Activated T-cell treated with anti-CD3 and anti-CD28 coated beads, Interleukin-2, amount 50 U/mL, for 24 hours (primary cell): ENCODE measurements at places on chromosomes 12 and 14.

DNA sequence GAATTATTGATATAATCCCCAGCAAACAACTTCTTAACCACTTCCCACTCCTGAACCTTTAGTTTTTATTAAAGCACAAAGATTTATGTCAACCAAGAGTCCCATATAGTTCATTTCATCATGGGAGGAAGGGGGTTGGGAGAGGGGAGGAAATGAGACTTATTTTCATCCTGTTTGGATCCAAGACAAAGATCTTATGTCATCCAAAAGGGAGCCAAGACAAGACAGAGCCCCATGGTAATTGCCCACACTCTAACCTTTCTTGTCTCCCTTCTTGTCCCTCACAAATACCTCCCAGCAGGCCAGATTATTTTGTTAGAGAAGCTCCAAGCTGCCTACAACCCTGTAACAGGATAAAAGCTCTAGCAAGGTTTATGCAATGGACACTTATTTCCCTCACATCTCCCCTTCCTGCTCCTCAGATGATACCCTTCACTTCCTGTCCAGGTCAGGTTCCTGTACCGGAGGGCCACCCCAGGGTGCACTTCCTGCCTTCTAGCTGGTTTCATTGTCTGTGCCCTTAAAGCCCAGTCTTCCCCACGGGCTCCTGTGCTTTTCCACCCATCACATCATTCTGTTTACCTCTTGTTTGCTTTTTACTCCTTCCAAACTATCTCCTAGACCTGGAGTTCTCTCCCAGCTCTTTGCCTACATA lies 123.7 kb upstream of the MDM1 start:
- no peak for DNase-seq

GRCh38 chr12:13194401-13195110 lies 2.0 kb upstream of the EMP1 start:
- no peak for DNase-seq

DNA sequence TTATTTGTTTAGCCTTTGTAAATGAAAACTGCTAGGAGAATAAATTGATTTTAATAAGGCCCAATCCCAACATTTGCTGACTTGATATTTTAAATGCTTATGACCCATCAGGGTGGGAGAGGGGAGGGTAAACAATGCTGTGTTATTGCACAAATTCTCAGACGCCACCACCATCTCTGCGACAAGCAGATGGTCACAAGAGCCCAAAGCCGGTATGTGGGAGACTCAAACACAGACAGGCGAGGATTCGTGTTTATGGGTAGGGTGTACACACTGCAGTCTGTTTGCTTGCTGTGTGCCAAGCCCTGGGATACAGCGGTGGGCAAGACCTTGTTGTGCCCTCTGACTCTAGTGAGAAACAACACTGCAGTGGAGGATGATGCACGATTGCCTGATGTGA lies 39.2 kb upstream of the PWP1 start:
- DNase-seq = no peak

DNA sequence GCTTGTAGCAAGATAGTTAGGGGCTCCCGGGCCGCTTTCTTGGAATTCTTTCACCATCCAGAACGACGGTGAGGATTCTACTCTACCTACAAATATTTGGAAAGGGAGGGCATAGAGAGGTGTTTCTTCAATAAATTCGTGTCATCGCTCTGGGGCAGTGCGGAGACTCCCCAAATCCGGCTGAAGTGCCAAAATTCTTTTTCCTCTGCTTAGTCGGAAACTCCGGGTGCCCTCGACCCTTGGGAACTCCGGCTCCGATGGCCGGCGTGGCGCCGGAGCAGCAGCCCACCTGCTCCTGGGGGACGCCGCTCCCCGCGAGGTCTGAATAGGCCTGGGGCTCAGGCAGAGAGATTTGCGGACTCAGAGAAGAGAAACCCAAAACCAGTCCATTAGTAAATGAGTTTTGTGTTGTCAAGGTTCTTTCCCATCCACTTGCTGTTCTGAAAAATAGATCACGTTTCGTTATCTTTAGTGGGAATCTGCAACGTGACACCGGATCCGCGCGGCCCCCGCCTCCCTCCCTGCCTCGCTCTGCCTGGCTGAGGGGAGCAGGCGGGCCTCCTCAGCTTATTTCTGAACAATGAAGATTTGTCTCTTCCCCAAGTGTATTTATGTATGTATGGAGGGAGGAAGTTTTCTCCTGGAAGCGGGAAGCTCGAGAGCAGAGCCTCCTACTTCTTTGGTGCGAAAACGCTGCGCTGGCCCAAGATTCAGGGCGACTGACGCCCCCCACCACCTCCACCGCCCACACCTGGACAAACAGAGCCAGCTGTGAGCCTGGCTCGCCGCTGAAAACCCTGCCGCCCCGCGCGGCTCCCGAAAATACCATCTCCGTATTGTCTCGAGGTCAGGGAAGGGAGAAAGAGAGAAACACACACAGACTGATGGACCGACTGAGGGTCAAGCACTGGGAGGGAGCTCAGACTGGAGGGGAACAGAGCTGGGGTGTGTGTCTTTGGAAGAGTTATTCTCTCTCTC lies 3.7 kb upstream of the SIX1 start:
- no peak for DNase-seq

GRCh38 chr14:57390806-57391516 lies 575 bp downstream of the NAA30 start:
- peak; percentile 70 for DNase-seq

- DNase-seq = no peak
Measured at GRCh38 chr14:60738843-60739508, 4.4 kb downstream of the MNAT1 start.

- no peak for DNase-seq
Measured at GRCh38 chr12:51829011-51829481, 19.5 kb downstream of the FIGNL2 start.

DNA sequence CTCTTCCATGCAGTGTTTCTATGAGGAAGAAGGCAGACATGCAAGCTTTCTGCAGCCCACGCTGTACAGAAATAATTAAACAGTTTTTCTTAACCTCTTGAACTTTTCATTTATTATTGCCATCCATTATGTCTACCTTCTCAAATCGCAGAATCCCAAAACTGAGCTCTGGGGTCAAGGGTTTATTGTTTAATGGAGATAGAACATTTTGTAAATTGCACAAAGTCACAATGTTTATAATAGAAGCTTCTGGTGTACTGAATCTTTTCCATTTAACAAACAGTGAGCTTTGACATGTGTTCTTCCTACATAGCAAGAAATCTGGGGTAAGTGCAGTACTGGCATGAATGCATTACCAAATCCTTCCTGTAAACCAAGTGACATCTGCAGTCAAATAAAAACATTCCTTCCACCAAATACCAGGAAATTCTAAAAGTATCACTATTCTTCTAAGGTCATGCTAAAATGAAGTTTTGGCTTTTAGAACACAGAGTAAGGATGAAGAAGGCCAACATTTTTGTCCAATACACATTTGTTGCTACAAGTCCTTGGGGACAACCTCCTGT lies 385.3 kb upstream of the DDHD1 start:
- no peak for DNase-seq

DNA sequence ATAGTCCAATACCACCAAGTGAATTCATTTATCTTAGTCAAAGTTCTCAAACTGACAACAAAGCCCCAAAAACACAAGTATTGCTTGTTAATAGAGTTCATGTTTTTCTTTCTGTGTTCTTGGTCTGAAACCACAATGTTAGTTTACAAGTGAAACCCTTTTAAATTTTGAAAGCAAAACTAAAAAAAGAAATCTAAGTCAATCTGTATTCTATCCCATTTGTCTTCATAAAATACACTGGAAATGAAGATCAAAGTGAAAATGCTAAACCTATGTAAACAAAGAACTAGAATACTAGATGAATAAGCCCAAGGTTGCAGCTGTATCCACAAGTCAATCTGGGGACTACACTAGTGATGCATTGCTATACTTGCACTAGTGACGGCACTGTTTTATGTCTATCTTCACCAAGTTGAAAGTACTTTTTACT lies 10.4 kb downstream of the MAP4K5 start:
- no peak for DNase-seq

DNA sequence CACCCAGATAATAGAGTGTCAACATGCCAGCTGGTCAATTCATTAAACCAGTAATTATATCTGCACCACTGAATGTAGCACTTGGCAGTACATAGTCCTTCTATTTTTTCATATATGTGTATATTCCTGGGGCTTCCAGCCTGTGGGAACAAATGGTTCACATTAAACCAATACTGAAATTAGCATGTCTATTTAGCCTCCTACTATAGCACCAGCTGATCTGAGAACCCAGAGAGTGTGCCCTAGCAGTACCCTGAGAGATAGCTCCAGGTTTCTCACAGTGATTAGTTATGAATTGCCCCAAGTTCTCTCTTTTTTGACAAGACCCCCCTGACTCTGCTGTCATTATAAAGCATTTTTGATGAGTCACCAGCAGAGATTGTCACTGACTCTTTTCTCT lies 1097.3 kb upstream of the FLRT2 start:
- DNase-seq = no peak

DNA sequence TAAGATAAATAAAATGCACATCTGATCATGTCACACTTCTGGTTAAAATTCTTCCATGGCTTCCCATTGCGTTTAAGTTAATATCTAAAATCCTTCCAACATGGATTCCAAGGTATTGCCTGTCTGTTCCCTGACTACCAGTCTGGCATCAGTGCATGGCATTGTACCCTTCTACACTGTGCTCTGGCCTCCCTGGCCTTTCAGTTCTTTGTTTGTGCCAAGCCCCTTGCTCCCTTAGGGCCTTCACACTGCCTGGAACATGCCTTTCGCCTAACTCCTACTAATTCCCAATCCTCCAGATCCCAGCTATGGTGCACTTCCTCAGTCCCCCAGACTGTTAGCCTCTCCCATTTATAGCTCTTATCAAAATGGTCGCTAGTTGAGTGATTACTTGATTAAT lies 6.3 kb downstream of the CIPC start:
- no peak for DNase-seq

GRCh38 chr12:24705216-24705615 lies 243.7 kb downstream of the BCAT1 start:
- DNase-seq = no peak

GRCh38 chr12:30909349-30910037 lies 17.1 kb upstream of the TSPAN11 start:
- no peak for DNase-seq

- no peak for DNase-seq
Measured at GRCh38 chr14:29900609-29901350, 26.9 kb downstream of the PRKD1 start.

DNA sequence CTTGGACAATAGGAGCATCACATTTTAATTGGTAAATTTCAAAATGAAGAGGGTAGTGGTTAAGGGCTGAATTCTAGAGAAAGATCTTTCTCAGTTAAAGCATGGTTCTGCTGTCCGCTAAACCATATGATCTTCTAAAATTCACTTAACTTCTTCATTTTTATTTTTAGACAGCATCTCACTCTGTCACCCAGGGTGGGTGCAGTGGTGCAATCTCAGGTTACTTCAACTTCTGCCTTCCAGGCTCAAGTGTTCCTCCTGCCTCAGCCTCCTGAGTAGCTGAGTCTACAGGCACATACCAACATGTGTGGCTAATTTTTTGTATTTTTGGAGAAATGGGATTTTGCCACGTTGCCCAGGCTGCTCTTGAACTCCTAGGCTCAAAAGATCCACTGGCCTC lies 226.7 kb upstream of the ABCD2 start:
- DNase-seq = no peak
